ENCODE measurements at places on chromosomes 16 and 17.
A peak's percentile ranks its signal among the peaks of the same experiment; 100 is the strongest.

DNA sequence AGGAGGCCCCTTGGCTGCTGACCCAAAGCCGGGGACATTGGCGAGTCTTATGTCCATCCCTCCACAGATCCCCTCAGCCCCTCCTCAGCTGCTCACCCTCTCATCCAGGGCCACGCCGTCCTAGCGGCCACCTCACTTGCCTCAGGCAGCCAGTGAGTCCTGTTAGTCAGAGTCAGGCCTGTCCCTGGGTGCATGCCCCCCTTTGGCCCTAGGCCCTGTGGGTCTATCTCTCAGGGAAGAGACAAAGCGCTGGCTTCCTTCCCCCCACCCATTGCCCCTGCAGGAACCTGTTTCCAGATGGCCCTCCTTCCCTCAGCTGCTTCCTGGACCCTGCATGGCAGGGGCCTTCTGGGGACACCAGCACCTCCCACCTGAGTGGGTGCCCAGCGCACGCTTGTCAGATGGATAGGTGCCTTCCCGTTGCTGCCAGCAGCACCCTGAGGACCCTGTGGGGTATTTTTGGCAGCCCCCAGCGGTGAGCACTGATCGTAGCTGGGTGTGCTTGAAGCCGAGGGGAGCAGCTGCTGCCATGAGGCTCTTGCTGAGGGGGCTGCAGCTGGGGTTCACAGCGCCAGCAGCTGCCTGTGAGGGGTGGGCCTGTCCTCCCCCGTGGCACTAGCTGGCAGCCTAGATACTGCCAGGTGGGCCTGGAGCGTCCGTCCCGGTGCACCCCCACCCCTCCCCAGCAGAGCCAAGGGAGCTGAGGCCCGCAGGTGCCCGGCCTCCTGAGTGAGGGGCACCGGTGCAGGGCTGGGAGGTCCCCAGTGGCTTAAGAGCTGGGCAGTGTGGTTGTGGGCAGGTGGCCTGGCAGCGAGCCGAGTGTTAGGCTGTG lies 8.4 kb downstream of the DBNDD1 start:
- no peak for DNase-seq

DNA sequence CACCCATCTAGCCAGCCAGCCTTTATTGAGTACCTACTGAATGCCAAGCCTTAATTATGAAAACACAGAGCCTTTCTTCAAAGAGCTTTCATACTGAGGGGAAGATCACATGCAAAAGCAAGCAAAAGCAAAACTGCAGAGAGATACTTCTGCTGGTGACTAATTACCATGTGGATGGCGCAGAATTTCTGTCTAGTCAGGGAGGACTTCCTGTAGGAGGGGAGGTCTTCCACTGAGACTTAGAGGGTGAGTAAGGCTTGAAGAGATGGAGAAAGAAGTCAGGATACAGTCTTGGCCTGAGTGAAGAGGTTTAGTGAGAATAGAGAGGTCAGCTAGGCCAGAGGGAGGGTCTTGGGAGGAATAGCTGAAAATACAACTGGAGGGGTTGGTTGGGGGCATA lies 53.9 kb upstream of the CCL2 start:
- no peak for DNase-seq

DNA sequence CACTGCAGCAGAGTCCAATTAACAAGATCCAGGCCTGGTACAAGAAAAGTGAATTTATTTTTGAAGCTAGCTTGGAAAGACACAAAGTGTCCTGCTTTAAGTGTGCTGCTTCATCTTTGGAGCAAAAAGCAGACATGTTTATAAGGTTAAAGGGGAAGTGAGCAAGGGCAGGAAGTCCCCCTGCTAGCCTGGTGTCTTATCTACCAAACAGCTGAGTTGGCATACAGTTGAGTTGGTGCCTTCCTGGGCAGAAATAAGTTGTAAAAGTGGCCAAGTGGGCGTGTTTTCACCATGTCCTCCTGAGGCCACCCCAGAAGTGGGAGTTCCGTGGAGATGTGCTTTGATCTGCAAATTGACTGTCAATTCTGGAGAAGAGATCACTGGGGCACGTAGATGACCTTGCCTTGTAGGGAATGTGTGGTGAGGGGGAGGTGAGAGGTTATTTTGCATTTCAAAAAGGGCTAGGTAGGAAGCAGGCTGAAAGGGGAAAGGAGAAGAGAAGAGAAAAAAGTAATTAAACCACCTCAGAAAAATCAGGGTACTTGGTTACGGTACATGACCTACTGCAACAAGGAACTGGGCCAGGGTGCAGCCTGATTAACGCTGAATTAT lies 38.3 kb upstream of the HSBP1 start:
- DNase-seq, result no peak

- no peak for DNase-seq
Observed at GRCh38 chr17:80397686-80398085, 17.3 kb upstream of the ENDOV start.

DNA sequence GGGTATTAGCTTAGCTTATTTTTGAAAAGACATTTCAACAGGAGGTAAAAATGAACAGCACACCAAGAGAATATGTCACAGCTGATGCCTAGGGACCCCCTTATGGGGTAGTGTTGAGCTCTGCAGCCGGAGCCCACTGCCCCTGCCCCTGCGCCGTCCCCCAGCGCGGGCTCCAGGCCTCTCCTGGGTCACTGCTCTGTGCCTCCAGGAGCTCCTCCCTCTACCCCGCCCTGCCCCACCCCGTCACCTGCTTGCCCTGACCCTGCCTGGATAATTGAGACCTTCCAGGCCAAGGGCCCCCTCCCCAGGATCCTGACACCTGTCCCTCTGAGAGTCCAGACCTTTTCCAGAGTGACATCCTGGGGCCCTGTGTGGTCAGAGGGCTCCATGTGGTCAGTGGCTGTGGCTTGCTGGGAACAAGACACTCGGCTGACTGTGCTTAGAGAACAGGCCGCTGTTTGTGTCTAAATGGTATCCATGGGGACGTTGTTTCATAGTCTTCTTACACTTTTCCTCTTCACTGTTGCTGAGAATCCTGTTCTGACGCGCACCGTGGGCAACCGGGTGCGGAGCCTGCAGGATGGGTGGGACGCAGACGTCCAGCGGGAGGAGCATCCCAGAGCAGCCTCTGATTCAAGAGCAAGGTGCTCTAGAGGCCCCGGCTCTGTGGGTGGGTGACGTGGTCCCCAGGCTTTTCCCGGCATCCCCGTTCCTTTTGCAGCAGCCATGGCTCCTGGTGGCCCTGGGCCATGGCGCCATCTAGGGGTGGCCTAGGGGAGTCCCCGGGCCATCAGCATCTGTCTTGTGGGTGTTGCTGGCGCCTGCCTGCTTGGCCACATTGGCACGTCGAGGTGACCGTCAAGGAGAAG lies 20.0 kb upstream of the WFIKKN1 start:
- DNase-seq, result peak; percentile 47

DNA sequence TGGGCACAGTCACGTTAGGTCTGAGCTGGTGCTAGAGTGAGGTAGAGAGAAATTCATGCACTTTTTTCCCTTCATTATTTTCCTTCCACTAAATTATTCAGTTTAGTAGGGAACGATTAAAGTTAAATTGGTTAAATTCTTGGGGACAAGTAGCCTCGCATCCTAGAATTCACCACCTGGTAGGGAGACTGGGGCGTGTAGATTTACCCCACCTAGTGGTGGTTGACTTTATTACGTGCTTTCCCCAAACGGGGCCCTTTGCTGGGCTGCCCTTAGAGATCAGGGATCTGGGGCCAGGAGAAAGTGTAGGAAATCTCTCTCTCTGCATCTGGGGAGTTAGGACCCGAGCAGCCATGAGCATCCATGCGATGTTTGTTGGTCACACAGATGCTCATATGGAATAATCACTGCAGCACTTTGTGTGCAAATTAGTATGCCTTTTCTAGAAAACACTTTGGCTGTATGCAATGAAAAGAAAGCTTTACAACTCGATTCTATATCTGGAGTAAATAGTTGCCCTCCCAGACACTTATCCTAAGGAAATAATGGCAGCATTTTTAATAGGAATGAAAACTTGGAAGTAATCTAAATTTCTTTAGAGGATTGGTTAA lies 107.0 kb downstream of the PLCG2 start:
- peak; percentile 53 for DNase-seq

GRCh38 chr17:45170931-45171337 lies 9.3 kb downstream of the HEXIM2 start:
- DNase-seq, result no peak

DNA sequence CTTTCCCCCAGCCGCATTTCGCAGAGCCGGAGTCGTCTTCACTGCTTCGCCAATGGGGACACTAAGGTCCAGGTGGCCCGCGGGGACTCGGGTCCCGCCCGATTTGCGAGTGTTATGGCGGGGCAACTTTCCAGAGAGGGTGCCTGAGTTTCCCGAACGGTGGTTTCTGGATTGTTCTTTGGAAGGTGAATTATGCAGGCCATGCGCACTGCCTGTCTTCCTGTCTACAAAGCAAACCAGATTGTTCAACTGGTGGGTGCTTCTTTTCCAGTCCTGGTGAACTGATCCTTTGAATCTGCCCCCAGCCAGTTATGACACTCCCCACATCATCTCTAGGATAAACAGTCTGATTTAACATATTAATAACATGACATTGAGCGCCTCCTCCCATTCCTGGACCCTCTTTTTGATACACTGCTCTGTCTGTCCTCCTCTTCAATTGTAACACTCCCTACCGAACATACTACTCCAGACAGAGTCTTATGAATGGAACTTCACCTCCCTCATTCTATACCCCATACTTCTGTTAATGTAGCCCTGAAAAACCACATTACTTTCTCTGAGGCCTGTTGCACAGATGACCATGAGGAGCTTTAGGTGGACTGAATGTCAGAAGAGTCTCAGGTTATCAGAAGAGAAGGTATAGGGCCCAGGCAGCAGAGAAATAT lies 159.0 kb downstream of the RAB11FIP4 start:
- DNase-seq, result no peak

GRCh38 chr17:1126801-1127550 lies 52.8 kb downstream of the ABR start:
- DNase-seq, result no peak

- no peak for DNase-seq
Observed at GRCh38 chr16:6192984-6193383, 1095.4 kb upstream of the EEF2KMT start.

DNA sequence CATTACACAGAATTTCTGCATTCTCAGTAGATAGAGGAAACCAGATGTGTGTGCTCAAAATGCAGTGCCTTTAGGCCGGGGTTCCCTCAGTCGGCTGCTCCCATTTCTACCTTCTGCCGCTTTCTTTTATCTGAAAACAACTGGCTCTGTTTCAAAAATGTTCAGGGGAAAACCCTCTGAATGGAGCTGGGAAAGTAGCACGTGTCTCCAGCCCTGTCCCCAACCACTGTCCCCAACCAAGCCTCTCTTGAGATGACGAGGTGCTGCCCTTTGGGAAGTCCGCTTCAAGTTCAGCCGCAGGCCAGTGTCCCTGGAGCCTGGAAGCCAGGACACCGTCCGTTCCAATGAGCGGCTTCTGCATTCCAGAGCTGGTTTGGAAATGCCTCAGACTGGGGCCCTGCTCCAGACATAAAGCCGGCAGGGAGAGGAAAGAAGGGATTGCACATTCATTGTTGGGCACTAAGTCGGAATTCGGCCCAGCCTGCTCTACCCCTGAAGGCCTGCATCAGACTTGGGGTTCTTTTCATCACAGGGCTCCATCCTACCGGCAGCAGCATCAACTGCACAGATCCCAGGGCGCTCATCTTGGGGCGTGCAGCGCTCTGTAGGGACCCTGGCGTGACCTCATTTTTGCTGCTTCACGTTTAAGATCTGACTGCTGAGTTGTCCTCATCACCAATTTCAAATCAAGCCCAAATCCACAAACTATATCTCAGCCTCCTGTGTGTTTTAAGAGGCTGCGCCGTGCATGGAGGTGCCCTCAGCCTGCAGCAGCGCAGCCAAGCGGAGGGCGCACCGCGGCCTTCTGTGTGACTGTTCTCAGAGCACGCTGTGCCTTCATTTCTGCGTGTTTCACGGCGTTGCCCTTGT lies 111.3 kb downstream of the BANP start:
- DNase-seq, result no peak

GRCh38 chr16:64083428-64084129 lies 1038.3 kb downstream of the CDH11 start:
- no peak for DNase-seq

GRCh38 chr16:11232852-11233726 lies 22.9 kb downstream of the SOCS1 start:
- DNase-seq, result no peak

DNA sequence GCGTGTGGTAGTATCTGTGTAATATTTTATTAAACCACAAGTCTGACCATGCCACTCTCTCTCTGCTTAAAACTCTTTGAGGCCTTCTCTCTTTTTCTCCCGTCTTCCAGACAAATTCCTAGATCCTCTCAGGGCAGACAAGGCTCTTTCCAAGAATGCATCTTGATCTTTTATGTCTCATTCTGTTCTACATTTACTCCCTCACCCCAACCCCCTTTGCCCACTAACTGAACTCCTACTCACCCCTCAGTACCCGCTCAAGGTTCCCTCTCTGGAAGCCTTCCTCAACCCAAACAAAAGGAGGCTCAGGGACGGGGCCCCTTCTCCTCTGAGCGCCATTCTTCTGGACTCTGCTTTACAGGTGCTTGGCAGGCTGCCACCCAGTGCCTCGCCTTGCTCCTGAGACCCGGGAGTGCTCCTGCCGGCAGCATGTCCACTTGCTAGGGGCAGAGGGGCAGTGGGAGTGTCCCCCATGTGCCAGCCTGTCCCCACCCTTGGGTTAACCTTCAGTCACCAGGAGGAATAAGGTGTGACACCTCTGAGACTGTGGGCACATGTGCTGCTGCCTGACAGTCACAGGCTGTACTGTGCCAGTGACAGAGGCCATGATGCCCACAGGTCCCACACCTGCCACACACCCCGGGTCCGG lies 9.2 kb downstream of the SLC13A2 start:
- no peak for DNase-seq

DNA sequence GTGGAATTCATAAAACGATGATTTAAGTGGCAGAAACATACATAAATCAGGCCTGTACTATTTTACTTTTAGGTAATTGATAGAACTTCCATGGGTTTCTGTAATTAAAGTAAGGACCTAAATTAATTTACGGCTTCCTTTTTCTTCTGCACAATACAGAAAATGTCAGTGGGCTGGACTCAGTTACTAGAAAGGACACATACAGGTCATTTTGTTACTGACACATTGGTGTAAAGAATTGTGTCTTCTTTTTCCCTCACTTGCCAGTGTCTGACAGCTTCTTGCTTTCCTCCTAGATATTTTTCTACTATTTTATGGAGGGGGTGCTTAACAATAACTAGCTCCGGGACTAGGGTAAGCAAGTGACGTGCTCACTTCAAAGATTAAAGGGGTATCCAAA lies 304.8 kb downstream of the RBFOX1 start:
- no peak for DNase-seq

DNA sequence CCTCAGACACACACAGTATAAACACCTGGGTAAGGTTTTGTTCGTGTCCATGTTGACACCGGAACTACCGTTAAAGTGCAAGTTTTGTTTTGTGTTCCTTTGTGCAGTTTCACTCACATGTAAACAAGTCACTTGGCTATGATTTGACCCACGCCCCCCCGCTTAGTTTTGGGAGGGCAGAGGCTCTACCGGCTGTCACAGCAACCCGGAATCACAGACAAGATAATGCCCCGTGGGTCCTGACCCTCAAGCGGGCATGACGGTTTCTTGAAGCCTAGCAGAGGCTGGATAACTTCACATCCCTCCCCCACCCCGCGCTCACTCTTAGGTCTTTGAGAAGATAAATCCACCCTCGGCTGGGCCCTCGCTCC lies 1.7 kb downstream of the RASD1 start:
- no peak for DNase-seq

- DNase-seq, result peak; percentile 49
Observed at GRCh38 chr17:79808763-79809529, 12.1 kb upstream of the CBX8 start.

GRCh38 chr17:80394629-80395216 lies 20.2 kb upstream of the ENDOV start:
- no peak for DNase-seq

GRCh38 chr17:80264205-80265075 lies 3.8 kb downstream of the RNF213 start:
- no peak for DNase-seq

GRCh38 chr16:35711435-35711834 lies 2252.0 kb downstream of the TP53TG3F start:
- no peak for DNase-seq
